Brain microvascular endothelial cell (primary cell): ENCODE measurements at places on chromosomes 6 and 20.

DNA sequence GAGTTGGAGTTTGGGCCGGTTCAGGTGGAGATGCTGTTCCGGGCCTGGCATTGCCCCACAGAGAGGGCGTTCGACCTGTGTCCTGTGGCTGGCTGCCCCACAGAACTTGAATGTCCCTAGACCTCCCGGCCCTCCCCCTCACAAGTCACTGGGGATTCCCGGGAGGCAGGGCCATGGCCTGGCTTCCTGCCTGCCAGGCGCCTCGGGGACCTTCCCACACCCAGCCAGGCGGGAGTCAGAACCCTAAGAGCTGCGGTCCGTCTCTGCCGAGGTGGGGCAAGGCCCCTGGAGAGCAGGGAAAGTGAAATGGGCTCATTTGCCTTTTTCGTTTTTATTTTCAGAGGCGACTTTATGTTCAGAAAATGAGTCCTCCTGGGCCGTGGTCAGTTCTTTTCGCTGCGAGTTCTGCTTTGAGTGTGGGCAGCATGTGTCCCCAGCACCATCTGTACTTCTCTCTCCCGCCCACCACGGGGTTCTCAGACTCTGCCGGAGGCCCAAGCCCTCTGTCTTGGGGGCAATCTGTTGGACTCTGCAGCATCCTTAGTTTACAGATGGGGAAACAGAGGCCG, 8.5 kb downstream of the RBM38 start:
- DNase-seq = no peak

- DNase-seq = no peak
These were observed 92.7 kb downstream of the TRERF1 start for GRCh38 chr6:42359021-42359420.

DNA sequence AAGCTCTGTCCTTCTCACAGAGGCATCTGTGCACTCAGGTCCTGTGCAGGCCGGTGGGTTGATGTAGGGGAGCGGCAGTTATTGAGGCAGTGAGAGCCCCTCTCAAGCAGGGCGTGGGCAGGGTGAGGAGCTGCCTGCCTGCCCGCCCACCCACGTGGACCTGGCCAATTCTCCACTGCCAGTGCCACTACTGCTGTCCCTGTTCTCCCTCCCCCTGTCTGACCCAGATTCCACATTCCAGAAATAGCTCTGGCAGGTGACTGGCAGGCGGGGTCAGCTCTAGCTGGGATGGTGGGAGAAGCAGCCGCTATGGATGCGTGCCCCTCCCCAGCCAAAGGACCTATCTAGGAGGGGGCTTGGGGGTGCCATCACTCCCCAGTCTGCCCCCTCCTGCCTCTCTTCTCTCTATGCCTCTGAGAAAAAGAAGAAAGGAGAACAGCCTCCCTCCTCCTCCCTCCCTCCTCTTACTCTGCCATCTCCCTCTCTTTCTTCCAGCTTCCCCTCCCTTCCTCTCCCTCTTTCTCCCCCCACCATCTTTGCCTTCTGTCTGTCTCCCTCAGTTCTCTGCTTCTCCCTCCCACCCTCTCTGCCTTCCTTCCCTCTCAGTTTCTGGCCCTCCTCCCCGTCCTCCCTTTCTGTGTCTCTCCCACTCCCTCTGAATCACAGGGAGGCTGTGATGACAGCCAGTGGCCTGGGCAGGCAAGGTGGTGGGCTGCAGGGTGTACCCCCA, 86.5 kb upstream of the MYL9 start:
- DNase-seq = no peak

DNA sequence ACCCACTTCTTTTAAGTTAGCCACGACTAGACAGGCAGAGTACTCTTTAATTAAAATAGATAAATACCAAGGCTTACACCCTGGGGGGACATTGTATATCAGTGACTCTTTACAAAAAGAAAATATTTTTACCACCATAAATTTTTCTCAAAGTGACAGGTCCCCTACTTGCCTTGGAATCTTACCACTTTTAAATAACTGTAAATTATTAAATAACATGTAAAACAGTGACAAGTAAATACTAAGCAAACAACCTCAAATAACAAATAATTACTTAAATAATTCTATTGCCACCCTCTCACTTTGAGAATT, 116.3 kb downstream of the OGFRL1 start:
- DNase-seq = no peak

GRCh38 chr6:127582777-127583462, 5.9 kb downstream of the C6orf58 start:
- DNase-seq = peak; percentile 75

DNA sequence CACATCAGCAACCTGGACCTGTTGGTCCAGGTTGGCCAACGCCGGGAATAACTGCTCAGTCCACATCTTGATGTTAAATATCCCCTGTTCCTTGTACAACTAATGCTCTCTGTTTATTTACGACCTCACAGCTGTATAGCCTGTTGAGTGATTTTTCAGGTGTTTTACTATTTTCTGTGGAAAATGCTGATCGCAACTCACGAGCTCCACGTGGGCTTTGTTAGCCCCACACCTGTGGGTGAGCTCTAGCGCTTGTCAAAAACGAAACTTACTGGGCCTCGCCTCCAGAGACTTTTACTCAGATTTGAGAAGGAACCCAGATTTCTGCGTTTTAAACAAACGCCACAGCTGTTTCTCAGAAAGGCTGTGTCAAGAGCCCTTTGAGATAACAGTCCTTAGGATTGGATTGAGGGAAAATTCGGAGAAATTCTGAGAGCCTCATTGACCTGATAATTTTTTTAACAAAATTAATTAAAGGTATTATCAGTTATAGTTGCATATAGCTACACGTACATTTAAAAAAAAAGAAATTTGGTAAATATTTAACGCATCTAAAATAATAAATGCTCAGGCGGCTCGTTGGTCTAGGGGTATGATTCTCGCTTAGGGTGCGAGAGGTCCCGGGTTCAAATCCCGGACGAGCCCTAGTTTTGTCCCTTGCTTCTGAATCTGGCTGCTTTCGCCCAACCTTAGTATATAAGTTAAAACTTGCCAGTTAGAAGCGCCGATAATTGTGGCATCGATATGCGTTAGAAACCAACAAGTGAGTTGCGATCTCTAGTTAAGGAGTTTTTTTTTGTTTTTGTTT, 16.7 kb downstream of the HMGN4 start:
- peak; percentile 75 for DNase-seq

DNA sequence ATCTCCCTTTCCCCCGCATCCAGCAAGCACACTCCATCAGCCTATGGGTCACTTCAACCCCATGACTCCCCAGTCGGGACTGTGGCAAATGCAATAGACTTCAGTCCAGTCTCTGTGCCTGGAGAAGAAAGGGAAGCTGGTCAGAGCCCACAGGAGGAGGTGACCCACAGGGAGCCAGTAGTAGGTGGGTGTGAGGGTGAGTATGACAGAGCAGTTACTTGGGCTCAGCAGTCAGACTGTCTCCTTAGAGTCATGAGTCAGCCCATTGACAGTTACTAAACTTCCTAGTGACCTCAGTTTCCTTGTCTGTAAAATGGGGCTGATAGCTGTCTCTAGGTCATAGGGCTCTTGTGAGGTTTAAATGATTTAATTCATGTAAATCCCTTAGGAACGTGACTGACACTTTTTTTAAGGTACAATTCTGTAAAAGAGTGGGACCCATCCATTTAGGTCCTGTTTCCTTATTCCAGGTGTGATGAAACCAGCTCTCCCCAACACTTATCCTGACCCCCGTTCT, 33.9 kb upstream of the HLA-C start:
- DNase-seq = no peak

GRCh38 chr6:138222901-138223546, 4.7 kb upstream of the PBOV1 start:
- no peak for DNase-seq

GRCh38 chr6:3230900-3231246, 3.4 kb upstream of the TUBB2B start:
- DNase-seq = peak; percentile 43

DNA sequence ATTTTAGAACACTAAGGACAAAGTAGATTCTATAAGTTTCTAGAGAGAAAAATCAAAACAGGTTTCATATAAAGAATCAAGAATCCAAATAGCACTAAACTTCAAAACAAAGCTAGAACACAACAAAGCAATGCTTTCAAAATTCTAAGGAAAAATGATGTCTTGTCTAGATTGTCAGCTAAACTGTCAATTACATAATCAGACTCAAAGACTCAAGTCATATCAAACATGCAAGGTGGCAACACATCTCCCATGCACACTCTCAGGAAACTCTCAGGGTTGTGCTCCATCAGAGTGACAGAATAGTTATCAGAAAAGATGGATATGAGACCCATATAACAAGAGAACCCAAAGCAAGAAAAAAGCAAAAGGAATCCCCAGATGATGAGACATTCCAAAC, 23.9 kb downstream of the HACE1 start:
- DNase-seq = no peak

DNA sequence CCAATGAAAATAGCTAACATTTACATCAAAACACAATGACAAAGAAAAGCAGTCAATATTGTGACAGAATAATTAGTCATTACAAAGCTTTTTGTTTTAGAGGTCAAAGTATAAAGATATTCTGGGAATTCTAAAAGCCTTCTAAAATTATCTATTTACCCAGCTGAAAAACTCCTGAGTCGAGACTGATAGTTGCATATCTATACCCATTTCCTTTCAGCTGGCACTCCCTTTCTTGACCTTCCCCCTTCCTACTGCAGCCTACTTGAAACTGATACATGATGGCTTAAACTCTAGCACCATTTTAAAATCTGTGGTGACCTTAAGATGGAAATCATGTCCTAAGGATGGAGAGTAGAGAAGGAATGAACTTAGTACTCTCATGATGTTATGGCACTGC, 38.6 kb downstream of the LMBRD1 start:
- DNase-seq = no peak

DNA sequence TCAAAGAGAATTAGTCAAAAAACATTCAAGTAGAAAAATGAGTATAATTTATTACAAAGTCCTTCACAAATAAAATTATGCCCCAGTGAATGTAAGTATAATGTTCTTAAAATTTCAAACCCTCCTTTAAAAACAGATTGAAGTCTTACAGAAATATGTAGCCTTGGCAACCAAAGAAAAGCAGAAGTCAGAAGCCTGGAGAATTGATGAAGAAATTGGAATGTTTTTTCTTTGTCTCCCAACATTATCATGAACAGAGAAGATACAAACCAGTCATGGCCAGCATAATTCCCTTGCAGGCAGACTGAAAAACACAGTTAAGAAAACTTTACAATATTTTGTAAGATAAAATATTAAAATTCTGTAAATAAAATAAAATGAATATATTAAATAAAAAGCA, 221.9 kb downstream of the TBC1D32 start:
- no peak for DNase-seq

DNA sequence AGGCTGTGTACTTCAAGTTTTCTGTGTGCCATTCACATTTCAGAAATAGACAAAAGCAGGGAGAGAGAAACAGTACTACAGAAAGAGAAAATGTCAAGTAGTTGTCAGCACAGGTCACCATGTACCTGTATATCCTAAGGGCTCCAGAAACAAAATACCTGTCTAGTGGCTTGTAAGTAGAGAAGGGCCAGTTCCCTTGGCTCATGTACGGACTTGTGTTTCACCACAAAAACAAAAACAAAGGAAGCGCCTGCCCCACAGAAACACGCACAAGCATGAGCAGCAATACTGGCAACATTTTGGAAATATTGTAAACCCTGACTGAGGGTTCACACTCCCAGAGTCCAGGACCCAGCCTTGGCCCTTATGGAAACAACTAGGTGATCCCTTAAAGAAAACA, 44.3 kb downstream of the CNKSR3 start:
- no peak for DNase-seq

GRCh38 chr6:45477790-45478189, 100.1 kb upstream of the SUPT3H start:
- no peak for DNase-seq

DNA sequence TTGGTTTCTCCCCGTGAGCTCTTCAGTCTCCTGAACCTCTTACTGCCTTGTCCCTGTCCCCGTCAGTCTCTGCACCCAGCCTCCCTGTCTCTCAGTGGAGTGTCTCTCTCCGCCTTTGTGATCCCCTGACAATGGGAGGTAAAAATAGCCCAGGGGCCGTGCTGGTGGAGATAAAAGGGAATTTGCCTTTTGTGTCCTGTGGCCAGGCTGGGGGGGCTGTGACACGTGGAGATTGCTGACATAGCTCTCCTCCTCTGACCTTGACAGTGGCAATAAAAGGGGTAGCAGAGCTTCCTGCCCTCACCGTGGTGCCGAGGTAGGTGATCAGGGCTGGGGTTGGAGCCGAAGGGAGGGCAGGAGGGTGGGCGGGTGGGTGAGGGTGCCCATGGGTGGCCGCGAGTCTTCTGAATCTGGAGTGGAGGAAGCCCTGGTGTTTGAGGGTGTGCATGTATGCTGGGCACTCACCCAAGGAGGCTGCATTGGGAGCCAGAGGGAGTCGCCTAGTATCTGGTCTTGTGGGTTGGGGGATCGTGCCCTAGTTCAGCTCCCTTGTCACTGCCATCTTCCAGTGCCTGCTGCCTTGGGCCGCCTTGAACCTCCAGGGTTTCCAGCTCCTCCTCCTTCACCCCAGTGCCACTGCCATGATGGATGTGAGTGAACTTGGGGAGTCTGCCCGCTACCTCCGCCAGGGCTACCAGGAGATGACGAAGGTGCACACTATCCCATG, 21.9 kb downstream of the MYH7B start:
- no peak for DNase-seq

- peak; percentile 95 for DNase-seq
These were observed 95.3 kb downstream of the NFATC2 start for GRCh38 chr20:51447097-51447764.

DNA sequence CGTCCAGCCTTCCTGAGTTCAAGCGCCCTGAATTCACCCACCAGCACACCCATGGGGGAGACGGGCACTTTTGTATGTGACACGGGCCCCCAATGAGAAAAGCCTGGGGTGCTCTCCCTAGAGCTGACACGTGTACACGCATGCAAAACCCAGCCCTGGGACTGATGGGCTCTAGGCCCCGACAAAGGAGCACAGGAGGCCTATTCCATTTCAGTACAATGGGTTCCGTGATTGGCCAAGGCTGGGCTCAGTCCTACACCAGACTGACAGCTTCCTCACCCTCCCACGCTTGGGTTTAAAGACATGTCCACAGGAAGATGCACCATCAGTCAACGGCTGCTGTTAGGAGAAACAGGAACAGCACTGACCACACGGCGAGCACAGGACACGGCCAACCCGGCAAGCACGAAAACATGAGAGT, 8.8 kb downstream of the ZBTB46 start:
- no peak for DNase-seq

DNA sequence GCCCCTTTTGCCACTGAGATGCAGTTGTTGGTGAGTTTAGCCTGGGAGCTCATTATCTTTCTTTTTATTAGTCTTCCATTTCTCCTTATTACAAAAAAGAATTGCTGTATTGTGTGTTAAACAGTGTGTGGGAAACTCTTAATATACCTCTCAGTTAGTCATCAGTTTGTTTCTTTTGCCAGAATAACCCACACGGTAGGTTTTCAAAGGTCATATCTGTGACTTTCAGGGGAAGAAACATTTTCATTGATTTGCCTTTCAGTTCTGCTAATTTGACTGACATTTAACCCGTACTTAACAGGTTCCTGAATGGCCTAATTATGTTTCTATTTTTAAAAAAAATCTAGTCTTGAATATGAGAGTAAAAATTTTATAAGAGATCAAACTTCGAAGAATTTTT, 145.3 kb downstream of the KHDC1L start:
- DNase-seq = no peak

DNA sequence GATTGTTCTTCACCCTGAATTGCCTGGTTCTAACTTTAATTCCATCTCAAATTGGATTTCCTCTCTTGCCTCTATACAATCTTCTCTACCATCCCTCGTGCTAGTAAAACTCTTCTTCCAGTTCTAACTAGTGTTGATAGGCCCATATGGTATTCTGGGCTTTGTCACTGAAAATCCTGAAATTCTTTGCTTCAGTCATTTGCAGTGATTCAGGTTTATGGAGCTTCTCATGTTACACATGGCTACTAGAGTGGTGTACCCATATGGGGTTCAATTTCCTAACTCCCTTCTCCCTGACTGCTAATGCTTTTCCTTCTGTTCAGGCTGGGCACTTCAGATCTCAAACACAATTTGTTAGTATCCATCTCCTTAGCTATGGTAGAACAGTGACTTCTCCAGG, 956.6 kb downstream of the KIF16B start:
- peak; percentile 9 for DNase-seq
